Endothelial cell of umbilical vein (primary cell): ENCODE measurements at places on chromosomes 11 and 22. TPM values are rescaled to one million over a fixed set of nuclear protein-coding genes. Genes with fewer than 3 reads are reported as not detected.

Gene TSSK2
- not detected in 2 replicates for polyA plus RNA-seq

Gene CDC45
- 33.2 and 36.6 TPM in 2 replicates for polyA plus RNA-seq

Gene PLEKHB1
- polyA plus RNA-seq: 0.76 and 0.99 TPM in 2 replicates

Gene APOA4
- polyA plus RNA-seq: not detected in 2 replicates

Gene LBHD1
- polyA plus RNA-seq: 3.5 and 3.8 TPM in 2 replicates

Gene MOV10L1
- 27.6 and 32.0 TPM in 2 replicates for polyA plus RNA-seq

Gene MIAT
- 0.03 and 0.05 TPM in 2 replicates for polyA plus RNA-seq

Gene PGA4
- 0.15 TPM in 1 of 2 replicates, not detected in the other for polyA plus RNA-seq

Gene VPREB3
- not detected in 2 replicates for polyA plus RNA-seq

Gene KMT5B
- polyA plus RNA-seq: 7.1 and 10.1 TPM in 2 replicates

Gene SCGB1A1
- polyA plus RNA-seq: not detected in 2 replicates

Gene RTN4RL2
- 0.18 and 0.35 TPM in 2 replicates for polyA plus RNA-seq

Gene KCNQ1
- polyA plus RNA-seq: 0.07 and 0.08 TPM in 2 replicates

DNA sequence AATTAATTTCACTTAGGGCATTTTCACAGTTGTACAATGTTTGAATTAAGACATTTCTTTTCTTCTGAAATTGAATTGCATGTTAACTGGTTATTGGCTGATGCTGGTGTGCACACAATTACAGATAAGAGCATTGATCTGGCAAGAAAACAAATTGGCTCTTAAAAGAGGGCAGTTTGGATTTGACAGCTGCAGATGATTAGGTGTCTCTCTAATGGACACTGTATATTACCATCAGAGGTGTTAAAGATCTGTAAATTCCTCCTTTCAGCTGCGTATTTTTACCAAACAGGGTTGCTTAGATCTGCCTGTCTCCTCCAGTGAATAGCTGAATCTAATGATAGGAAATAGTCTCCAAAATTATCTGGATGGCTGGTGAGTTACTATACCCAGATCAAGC lies 198.5 kb downstream of the BLID start:
- no peak for DNase-seq

- DNase-seq: no peak
These were observed 18.0 kb downstream of the FAM227A start for GRCh38 chr22:38638216-38638615.

GRCh38 chr11:102734650-102735049 lies 9.9 kb upstream of the MMP8 start:
- no peak for DNase-seq

- DNase-seq: no peak
These were observed 33.0 kb downstream of the SLC17A6 start for GRCh38 chr11:22371160-22371559.

GRCh38 chr11:60699936-60700335 lies 524 bp downstream of the MS4A8 start:
- DNase-seq: no peak

- no peak for DNase-seq
These were observed 390.0 kb downstream of the TENM4 start for GRCh38 chr11:79050786-79051185.

DNA sequence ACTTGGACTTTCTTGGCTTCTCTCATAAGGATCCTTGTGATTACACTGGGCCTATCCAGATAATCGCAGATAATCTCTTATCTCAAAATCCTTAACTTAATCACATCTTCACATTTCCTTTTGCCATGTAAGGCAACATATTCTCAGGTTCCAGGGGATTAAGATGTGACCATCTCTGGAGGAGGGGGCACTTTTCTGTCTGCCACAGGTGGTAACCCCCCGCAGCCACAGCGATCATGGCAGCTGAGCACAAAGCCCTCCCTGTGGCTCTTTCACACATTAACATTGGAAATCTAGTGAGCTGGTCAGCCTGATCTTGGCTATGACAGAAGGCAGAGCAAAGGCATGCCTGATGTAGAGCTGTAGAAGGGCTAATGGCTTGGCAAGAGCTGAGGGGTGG lies 69.1 kb upstream of the CD82 start:
- DNase-seq: no peak

DNA sequence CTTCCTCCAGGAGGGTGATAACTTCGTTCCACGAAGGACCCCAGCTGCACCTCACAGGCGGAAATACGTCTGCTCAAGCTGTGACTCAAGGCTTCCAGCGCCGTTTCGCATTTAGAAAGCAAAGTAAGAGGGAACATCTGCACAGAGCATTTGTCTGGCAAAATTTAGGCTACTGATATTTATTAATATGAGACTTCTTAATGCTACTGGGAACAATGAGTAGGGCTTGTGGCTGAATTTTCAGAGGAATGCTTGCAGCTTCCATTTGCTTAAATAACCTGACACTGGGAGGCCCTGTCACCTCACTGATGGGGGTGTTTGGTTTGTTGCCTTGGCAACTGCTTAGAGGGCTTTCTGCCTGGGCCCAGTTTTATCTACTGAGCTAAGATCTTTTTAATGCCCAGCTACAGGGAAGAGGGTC lies 14.7 kb upstream of the ST14 start:
- no peak for DNase-seq

GRCh38 chr11:2688381-2689231 lies 11.2 kb downstream of the KCNQ1OT1 start:
- DNase-seq: no peak

DNA sequence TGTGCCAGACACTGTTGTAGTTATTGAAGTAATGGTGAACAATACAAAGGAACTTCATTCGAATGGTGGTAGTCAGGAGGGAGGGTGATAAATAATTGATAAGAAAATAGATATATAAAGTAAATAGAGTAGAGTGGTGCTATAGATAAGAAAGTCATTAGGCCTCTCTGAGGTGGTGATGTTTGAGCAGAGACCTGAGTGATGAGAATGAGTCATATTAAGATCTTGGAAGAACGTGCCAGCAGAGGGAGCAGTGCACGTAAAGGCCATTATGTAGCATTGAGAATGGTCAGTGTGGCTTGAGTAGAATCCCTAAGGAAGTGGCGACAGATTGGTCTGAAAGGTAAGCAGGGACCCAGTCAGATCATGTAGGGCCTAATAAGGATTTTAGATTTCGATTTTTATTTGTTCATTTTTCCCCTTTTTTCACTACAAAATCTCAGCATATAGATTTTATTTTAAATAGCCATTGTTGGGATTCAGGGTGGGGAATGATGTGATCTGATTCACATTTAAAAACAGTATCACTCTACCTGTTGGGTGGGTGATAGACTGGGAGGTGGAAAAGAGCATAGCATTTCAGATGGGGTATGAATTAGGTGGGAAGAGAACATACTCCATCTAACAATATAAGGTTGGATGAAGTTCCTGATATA lies 44.7 kb downstream of the CCDC90B start:
- peak; percentile 74 for DNase-seq

GRCh38 chr11:131491503-131491902 lies 121.1 kb downstream of the NTM start:
- no peak for DNase-seq

GRCh38 chr11:92837595-92837994 lies 131.9 kb upstream of the MTNR1B start:
- no peak for DNase-seq

DNA sequence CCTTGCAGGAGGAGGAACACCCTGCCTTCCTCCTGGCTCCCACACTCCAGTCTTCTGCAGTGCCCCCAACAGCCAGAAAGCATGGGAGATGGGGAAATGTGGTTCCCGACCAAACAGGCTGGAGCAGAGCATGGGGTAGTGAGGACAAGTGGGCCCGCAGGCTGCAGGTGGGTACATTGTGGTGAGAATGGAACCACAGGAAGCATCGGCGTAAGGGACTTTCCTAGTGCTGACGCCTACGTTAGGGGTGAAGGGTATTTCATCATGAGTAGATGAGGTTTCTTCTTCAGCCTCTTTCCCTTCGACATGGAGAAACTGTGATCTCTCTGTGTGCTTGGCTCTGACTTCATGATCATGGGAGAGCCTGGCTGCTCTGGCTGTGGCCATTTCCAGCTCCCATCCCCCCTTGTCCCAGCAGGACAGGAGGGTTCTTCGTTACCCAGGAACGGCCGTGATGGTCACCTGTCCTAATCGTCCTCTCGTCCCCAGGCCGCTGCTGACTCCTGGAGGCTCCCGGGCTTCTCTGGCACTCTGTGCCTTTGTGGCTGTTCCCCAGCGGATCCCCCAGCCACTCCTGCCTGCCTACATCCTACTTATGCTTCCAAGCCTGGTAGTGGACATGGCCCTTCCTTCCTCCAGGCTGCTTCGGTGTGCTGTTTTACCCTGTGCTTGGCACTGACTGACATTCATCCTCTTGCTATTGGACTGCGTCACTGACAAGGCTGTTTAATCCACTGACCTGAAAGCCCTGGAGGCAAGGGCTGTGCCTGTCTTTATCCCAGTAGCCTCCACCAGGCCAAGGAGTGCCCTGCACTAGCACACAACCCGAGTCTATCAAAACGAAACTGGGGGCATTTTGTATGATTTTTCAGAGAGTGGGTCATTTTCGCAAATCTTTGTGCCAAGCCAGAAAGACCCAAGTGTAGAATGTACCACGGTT lies 65.2 kb upstream of the CECR2 start:
- no peak for DNase-seq

GRCh38 chr11:65595543-65596281 lies at the start of gene KCNK7:
Gene KCNK7 (minus strand): TSS chr11:65595800. CDS start chr11:65595772, 28 bp downstream.
- no peak for DNase-seq

DNA sequence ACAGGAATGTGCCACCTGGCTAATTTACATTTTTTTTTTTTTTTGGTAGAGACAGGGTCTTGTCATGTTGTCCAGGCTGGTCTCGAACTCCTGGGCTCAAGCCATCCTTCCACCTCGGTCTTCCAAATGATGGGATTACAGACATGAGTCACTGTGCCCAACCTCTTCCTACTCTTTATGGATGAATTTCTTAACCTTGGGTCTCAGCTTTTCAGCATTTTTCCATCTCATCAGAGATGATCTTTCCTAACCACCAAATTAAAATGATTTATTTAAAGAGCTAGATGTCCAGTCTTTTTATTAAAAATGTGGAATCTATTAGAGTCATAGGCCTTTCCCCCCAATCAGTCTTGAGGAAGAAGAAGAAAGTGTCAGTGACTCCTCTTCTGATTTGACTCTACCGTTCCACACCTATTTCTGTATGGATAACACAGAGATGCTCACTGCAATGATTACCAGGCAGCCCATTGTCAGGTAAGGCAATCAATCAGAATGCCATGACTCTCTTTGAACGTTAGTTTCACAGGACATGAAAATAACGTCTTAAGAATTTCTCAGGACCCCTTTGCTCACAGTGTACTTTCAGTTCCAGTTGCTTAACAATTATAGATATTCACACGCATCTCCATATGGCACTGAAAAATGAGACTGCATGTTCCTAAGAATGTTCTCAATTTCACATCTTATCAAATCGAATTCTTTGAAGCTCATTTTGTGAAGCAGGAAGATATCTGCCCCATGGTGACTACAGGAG lies 51.0 kb downstream of the MIAT start:
- no peak for DNase-seq
